Fibroblast of skin of left quadriceps (primary cell): ENCODE measurements at places on chromosomes 4 and X.

GRCh38 chr4:133799717-133800315 lies 401.8 kb downstream of the PABPC4L start:
- DNase-seq = no peak

GRCh38 chrX:31165241-31166035 lies 93.6 kb upstream of the FTHL17 start:
- no peak for DNase-seq

GRCh38 chr4:909821-910220 lies 22.3 kb downstream of the GAK start:
- DNase-seq = no peak

GRCh38 chr4:25030277-25031076 lies at the start of gene LGI2:
Gene LGI2, minus strand, starts transcription at chr4:25030946. Its CDS starts 253 bp downstream, at chr4:25030693.
- no peak for DNase-seq
